ENCODE measurements at places on chromosomes 2 and 18. TPM values are rescaled to one million over a fixed set of nuclear protein-coding genes. Genes with fewer than 3 reads are reported as not detected.

Gene NCKAP5
- 0.04 TPM for polyA plus RNA-seq

Gene DPP10
- 0.37 TPM for polyA plus RNA-seq

Gene SRD5A2
- polyA plus RNA-seq = 0.01 TPM

DNA sequence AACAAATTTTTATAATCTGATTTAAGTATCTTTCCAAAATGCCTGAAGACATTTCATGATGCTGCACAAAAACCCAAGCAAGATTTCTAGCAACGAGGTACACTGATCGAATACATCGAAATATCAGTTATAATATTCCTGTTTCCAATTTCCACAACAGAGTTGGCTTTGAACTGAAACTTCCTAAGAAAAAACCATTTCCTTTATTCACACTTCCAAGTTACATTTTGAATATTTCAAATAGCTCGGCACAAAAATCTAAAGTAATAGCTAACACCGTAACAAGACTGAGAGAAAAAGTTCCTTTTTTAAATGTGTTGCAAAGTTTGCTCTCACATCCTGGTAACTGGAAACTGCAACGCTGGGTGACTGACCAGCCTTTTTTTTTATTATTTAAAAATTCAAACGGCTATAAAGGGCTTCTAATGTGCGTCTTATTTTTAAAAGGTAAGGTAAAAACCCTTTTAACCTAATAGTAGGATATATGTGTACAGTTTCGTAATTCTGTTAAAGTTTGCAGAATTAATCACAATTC lies 1.7 kb downstream of the HNRNPLL start:
- no peak for DNase-seq

GRCh38 chr2:25053041-25053440 lies 11.2 kb downstream of the EFR3B start:
- DNase-seq = no peak

DNA sequence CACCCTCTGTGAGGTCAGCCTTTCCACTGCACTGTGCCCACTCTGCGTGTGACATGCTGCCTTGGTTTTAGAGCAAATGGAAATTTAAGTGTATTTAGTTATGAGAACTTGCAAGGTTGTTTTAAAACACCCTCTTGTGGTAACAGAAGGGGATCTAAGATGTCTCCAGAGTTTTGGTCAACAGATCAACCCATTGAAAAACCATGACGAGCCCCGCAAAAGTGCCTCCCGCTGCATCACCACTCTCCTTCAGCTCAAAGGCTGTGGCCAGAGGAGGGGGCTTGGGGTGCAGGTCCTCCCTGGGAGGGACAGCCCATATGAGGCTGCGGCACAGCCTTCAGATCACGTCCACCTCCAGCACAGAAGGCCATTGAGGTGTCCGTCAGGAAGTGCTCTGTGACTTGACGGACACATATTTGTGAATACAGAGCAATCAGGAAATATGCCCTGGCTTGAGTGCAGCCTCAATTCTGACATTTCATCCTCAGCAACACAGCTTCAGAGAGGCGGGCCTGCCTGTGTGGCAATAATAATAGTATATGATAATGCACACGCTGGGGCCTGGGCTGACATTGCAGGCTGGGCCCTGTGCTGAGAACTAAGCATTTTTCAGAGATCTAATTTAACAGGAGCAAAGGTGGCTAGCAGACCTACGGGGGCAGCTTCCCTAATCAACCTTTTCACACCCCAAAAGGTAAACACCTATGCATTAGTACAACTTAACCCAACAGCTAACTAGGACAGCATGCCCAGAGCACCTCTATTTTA lies 213.9 kb downstream of the ANAPC1 start:
- DNase-seq = no peak

DNA sequence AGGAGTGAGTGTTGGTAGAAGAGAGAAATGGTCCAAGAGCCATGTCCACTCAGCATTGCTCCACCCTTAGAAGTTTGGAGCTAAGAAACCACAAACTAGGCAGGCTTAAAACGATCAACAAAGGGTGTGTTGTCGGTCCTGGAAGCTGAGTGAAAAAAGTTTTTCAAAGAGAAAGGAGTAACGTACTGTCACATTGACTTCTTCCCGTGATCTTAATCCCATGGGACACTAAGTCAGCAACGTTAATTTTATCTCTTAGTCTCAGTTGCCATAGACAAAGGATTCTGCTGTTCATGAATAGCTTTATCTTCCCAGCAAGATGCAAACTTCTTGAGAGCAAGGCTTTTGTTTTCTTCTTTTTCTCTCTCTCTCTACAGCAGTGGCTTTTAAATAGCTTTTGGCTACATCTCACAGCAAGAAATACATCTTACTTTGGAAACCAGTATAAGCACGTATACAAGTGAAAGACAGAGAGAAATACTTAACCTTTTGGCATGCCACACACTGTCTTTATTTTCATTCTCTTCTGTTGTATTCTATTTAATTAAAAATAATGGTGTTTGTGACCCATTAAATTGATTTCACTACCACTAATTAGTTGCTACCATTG lies 377.4 kb downstream of the TGIF1 start:
- no peak for DNase-seq

DNA sequence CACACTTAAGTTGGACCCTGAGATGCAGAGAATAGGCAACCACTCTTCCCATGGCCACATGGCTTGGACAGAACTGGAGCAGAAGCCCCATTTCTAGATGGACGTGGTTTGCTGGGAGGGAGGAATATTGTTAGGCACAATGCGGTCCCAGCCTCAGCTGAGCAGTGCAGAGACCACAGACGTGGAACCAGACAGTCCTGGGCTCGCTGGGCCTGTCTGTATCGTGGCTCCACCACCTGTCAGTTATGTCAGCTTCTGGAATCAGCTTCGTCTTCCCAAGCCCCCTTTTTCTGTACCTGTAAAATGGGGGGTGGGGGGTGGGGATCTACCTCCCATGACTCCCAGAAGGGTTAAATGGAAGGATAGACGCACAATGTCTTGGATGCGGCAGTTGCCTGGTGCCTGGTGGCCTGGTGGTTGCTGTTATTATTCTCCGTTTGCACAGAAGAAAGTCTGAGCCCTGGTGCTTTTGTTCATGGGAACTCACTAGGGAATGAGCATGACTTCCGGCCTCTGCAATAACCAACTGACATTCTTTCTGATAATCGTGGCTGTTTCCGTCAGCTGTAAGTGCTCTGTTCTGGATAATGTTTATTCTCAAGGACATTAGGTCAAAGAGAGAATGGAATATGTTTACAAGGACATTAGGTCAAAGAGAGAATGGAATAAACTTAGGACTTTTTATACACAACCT lies 31.4 kb downstream of the COLEC11 start:
- peak; percentile 51 for DNase-seq

DNA sequence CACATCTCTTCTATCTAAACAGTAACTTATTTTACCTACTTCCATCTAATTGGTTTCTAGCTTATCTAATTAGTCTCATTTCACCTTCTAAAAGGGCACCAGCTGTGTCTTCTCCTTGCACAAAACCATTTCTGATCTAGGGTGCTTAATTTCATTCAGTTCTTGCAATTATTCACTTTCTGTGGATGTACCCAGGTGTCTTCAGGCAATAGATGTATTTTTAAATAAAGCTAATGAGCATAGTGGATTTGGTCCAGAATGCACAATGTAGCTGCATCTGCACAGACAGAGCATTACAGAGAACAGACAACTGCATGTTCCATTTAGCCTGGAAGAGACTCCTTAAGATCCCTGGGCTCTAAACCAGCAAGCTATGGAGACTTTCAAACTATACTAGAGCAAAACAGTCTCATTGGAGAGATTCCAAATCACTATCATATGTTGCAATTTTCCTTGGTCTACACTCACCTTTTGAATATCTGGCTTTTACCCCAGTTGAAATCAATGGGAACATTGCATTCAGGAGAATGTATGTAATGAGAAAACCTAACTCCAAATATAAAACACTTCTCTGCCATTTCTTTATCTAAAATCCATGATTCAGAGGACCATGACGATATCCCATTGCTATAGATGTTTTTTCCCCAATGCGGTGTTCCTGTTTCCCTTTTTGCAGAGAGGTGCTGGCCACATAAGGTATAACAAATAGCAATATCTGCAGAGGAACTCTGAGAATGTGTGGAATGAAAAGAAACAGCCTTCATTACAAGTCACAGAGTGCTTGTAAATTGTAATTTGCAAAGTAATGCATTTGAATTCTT lies 3.5 kb upstream of the RFX8 start:
- DNase-seq = no peak

- DNase-seq = peak; percentile 49
These were observed 6.0 kb upstream of the IL1A start for GRCh38 chr2:112790305-112790704.

GRCh38 chr2:101657787-101658186 lies 39.7 kb upstream of the MAP4K4 start:
- no peak for DNase-seq
